ENCODE measurements at places on chromosomes 4 and X.
A peak's percentile ranks its signal among the peaks of the same experiment; 100 is the strongest.

- DNase-seq = peak; percentile 77
Measured at GRCh38 chr4:687048-687970, 1.6 kb downstream of the SLC49A3 start.

GRCh38 chrX:151488677-151489076, 74.8 kb upstream of the PASD1 start:
- DNase-seq = no peak

- no peak for DNase-seq
Measured at GRCh38 chrX:39477762-39478120, 620.0 kb downstream of the BCOR start.

DNA sequence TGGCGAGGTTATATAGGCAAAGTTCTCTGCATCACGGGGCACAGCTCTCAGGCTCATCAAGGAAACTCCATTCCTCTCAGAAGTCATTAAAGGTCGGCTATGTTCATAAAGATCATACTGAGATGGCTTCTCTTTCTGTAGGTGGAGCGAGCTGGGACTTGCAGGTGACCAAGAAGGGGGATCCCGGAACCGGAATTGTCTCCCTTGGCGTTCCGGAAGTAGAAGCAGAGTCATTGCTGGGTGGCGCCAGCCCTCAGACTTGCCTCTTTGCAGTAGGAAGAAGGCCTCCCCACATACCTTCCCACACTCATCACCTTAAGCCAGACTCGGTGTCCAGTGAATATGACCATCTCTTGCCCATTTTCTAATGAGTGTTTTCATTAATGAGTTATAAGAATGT, 17.9 kb upstream of the HPGD start:
- DNase-seq = no peak

DNA sequence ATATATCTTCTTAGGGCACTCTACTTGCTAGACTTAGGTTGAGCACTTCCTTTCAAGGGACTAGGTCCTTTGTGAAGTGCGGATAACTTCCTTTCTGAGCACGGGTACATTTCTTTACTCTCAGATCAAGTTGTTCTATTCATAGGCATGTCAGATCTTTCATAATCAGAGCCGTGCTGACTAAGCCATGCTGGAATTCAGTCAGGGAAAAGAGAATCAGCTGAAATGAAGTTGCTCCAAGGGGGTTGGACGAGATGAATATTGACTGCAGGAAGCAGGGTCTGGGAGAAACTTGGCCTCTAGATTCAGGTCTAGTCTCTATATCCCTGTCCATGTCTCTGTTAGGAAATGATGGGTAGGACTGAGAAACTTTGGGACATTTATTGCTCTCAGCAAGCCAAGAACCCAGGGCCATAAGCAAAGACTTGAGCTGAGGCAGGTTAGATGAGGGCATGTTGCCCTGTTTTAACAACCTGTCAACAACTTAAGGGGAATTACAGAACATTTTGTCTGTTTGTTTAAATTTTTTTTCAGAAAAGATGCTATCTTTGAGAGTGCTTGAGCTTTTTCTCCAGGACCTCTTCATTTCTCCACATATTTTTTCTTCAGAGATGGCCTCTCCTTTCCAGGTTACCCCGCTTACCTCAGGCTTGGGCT, 28.3 kb downstream of the AREG start:
- no peak for DNase-seq

DNA sequence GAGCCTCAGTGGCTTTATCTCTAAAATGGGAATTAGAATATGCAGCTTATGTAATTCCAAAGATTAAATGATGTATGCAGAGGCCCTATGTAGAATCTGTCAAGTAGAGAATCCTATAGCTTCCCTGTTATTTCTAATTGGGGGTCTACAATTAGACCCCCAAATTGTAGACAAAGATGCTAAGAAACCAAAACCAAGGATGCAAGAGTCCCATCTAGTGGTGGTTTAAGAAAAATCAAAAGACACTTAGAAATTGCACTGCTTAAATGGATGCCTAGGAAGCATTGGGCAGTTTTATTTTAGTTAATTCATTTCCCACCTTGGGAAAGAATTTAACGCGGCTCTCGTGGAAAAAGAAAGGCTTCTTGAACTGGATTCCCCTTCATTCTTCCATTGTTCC, 115.2 kb downstream of the GABRA2 start:
- DNase-seq = no peak

GRCh38 chr4:37392521-37393255, 148.1 kb downstream of the NWD2 start:
- DNase-seq = no peak

- DNase-seq = no peak
Measured at GRCh38 chrX:57282568-57282967, 3.9 kb upstream of the FAAH2 start.

- DNase-seq = no peak
Measured at GRCh38 chr4:112552668-112553067, 36.7 kb upstream of the NEUROG2 start.

DNA sequence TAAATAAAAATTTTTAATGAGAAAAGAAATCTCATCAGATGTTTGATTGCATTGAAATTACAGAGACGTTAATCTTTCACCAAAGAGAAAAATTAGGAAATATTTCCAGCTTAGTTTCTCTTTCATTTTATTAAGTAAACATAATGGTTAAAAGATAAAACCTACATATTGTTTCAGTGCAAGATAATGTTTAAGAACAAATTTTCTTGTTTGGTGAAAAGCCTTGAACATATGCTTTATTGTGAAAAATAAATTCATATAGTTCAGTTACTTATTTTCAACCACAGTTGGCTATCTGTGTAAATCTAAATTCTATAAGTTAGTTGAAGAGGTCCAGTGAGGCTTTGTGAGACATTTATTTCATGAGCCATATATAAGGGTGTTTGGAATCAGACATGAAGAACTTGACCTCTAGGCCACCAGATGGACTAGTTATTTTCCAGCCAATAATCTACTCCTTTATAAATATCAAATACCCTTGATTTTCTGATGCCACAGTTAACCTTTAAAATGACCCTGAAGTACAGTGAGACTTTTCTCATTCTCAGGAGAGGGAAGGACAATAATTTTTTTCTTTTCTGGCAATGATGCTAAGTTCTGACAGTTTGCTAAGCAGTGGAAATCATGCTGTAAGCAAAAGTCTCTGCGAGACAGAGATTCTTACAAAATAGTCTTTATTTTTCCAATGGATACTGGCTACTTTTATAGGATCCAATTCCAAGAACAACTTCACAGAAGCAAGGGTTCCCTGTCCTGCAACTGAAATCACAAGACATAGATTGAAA, 2.5 kb downstream of the ARSJ start:
- DNase-seq = no peak

DNA sequence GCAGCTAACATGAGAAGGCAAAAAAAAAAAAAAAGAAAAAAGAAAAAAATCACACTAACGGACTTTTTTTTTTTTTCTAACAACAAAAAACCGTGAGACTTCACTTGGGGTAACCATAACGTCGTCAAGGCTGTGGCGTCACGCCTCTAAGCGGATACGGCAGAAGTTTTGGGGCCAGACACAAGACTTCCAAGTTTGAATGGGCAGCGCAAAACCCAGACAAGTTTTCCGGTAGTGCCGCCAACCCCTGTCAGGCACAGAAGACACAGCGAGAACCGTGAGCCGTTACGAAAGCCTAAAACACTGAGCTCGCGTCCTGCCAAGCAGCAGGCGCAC, 556 bp upstream of the SMARCA5 start:
- DNase-seq = no peak

GRCh38 chr4:123444290-123444731, 47.7 kb downstream of the SPRY1 start:
- no peak for DNase-seq

DNA sequence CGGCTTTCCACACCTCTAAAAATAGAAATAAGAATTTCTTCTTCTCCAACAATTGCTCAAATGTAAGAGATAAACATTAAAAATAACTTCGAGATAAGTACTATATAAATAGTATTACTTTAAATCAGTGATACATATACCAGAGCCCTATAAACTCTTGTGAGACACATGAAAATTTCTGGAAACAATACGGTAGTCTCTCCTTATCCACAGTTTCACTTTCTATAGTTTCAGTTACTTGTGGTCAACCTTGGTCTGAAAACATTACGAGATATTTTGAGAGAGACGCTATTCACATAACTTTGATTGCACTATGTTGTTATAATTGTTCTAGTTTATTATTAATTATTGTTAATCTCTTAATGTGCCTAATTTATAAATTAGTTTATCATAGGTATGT, 101.5 kb upstream of the CXXC4 start:
- no peak for DNase-seq

- no peak for DNase-seq
Measured at GRCh38 chr4:119041951-119042560, 93.6 kb upstream of the MYOZ2 start.
